ENCODE measurements at places on chromosomes 6 and 20.
A peak's percentile ranks its signal among the peaks of the same experiment; 100 is the strongest.

GRCh38 chr6:106360989-106361430 is 493 bp downstream of the CRYBG1 start:
- DNase-seq: peak; percentile 2

- no peak for DNase-seq
Measured at GRCh38 chr6:161057103-161058091, 65.8 kb downstream of the MAP3K4 start.

- DNase-seq: no peak
Measured at GRCh38 chr20:45283551-45284057, 23.0 kb upstream of the RBPJL start.

DNA sequence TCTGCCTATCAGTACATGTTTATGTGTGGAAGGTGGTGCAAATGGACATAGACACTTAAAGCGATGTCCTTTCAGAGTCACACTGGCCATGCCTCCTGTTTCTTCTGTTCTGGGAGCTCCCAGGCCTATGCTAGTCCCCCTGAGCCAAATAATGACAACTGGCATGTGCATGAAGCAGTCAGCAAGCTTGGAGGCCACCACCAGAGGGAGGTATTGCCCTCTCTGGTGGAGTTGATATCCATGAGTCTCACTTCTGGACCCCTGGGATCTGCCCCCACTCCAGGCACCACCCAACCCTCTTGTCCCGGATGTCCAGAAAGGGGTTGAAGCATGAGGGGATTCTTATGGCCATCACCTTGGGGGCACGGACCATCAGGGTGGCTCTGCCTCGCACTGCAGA is 172.2 kb downstream of the AIG1 start:
- no peak for DNase-seq

- DNase-seq: no peak
Measured at GRCh38 chr6:35718911-35719381, 17.9 kb upstream of the ARMC12 start.

- no peak for DNase-seq
Measured at GRCh38 chr20:33165416-33166055, 2.4 kb upstream of the BPIFA2 start.

DNA sequence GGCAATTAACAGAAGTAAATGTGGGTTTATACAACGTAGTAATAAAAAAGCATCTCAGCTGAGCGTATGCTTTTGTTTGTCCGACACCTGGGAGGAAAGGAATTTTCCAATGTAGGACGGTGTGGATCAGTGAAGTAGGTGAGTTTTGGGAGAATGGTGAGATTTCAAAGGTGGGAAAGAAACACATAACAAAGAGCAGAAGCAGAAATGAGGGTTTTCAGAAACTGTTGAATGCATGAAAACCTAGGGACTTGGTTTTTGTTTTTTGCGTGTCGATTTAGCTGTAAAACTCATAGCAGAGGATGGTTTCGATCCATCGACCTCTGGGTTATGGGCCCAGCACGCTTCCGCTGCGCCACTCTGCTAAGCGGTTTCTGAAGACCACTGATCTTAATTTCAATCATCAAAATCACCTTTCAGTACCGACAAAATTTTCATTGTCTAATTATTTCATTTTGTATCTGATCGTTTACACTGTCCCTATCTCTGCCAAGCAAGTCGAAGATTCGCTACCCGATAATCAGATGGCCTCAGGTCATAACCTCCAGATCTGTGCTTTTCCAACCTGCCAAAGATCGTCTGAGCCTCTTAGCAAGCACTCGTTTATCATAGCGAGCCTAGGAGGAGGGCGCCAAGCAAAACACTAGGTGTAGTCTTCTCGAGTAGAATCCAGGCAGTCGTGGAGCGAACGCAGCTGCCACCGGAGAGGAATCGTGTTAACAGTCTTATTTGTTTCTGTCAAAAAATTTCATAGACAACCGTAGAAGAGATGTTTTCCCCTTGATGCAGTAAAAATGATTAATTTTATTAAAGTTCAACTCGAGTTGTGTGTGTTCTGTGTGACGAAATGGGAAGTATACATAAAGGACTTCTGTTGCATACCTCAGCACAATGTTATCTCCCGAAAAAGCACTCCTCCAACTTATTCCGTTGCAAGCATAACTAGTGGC is 20.9 kb upstream of the POM121L2 start:
- DNase-seq: peak; percentile 19

DNA sequence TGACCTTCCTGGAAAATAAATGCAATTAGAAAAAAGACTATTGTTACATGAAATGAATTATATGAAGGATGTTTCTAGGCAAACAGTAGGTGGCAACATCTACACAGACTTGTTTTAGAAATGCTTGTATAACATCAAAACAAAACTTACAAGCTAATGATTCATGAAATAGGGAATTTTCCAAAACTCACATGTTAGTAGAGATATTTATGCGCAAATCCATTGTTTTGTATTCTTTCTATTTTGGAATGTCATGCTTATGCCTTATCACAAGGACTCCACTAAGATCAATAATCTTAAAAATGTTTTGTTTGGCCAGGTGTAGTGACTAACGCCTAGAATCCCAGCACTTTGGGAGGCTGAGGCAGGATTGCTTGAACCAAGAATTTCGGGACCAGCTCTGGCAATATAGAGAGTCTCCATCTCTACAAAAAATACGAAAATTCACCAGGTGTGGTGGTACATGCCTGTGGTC is 32.3 kb upstream of the LGSN start:
- no peak for DNase-seq

GRCh38 chr6:147508042-147508865 is at the start of gene SAMD5:
TSS of gene SAMD5 (plus strand) at chr6:147508690. CDS start at chr6:147508929, 239 bp downstream.
- DNase-seq: no peak

GRCh38 chr6:79441192-79441591 is 96.0 kb downstream of the LCA5 start:
- no peak for DNase-seq

- no peak for DNase-seq
Measured at GRCh38 chr6:156391061-156391672, 386.0 kb upstream of the ARID1B start.

DNA sequence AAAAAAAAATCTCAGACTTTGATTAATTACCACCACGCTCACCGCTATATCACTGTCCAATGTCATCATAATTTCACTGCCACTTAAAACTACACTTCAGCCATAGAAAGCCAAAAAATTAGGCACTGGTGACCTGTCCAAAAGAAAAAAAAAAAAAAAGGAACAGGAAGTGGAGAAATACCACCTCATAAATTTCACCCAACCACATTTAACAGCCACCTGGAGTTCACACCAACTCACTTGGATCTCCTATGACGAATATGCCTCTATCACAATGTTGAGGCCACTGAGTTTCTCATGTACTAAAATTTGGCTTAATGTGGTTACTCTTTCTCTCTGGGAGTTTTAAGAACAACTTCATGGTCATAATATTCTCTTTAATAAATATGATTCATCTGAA is 237.5 kb upstream of the RSPO3 start:
- DNase-seq: no peak

- DNase-seq: no peak
Measured at GRCh38 chr6:16921399-16922110, 160.3 kb upstream of the ATXN1 start.

GRCh38 chr6:163527291-163527690 is 112.8 kb downstream of the QKI start:
- DNase-seq: no peak

DNA sequence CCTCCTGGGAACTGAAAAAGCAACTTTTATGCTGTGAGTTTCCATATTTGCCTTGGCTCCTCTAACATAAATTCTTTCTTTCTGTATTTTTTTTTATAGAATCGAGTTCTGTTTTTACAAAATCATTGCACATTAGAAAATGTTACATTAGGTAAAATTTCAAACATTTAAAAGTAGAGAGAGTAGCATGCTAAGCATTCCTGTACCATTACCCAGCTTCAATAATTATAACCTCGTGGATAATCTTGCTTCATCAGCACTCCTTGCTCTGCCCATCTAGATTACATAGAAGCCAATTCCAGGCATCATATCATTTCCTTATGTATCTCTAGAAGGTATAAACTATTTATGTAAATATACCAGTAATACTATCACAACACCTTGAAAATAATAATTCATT is 15.4 kb upstream of the FBXO30 start:
- DNase-seq: no peak

GRCh38 chr6:157879034-157879872 is 56.2 kb downstream of the SNX9 start:
- DNase-seq: no peak

GRCh38 chr6:34544776-34545471 is 11.2 kb downstream of the SPDEF start:
- DNase-seq: no peak

DNA sequence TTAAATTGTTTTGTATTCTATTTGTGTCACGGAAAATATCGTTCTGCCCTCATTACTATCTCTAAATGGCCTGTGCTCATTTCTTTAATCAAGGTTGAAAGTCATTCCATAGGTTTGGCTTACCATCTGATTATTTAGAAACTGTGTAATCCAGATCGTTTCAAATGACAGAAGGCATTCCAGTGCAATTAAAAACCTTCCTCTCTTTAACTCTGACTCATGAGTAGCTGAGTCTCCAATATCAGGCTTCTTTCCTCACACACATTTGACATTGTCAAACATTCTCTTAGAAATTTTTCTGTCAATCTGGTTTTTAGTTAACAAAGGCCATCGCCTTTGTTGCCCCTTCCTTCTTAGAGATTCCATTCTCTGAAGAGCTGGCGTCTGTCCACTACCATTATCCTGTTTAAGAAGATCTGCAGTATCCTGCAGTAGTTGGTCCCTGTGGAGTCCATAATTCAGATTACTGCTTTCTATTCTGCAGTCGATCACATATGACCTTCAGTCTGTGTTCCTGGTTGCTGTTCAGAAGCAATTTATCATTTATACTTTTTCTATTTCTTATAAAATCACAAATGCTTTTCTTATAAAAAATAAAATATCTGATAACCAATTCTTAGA is 3.9 kb upstream of the TRDN start:
- DNase-seq: no peak

DNA sequence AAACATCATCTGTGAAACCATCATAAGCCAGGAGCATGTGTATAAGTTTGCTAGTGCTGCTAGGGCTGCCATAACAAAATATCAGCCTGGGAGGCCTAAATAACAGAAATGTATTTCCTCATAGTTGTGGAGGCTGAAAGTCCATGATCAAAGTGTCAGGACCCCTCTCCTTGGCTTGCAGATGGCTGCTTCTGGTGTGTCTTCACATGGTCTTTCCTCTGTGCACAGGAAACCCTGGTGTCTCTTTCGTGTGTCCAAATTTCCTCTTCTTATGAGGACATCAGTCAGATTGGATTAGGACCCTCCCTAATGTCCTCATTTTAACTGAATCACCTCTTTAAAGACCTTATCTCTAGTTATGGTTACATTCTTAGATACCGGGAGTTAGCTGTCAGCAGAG is 6.2 kb upstream of the CITED2 start:
- DNase-seq: no peak

- DNase-seq: no peak
Measured at GRCh38 chr6:42100029-42100901, 42.2 kb downstream of the C6orf132 start.

- no peak for DNase-seq
Measured at GRCh38 chr6:39599973-39600372, 125.2 kb downstream of the KIF6 start.

DNA sequence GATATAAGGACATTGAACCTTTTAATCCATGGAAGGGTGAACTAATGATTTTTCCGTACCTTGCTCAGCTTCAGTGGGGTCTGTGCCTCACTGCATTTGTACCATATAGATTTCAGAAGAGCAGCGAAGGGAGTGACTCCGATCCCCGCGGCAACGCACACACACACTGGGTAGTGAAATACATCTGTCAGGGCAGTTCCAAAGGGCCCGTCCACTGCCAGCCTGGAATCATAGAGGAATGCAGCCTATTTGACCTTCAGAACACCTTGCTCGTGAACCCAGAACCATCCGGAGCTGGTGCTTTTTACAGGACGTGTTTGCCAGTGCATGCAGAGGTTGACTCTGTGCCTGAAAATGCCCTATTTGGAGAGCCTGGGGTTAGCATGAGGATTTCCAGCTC is 33.0 kb downstream of the NOX3 start:
- DNase-seq: no peak
